Activated CD4-positive, alpha-beta T cell treated with anti-CD3 and anti-CD28 coated beads, Interleukin-2, amount 50 U/mL, for 16 hours (primary cell): ENCODE measurements at places on chromosomes 11 and 22.

- no peak for DNase-seq
These were observed 30.2 kb upstream of the SCN3B start for GRCh38 chr11:123684601-123685000.

- DNase-seq: no peak
These were observed 78.9 kb downstream of the C11orf58 start for GRCh38 chr11:16817351-16817750.

DNA sequence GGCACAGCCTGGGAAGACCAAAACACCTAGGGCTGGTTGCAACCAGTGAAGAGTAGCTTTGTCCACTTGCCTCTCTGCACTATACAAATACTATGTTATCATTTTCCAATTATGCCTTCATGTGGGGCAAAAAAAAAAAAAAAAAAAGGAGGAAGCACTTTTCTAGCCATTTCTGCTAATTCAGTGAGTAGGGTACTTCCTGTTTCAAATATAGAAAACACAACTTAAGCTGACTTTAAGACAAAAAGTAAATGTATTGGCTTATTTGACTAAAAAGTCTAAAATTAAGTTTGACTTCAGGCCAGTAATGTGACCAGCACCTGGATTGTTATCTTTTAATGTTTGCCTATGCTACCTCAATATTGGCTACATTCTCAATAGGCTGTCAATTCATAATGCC lies 15.3 kb downstream of the CCDC73 start:
- no peak for DNase-seq

DNA sequence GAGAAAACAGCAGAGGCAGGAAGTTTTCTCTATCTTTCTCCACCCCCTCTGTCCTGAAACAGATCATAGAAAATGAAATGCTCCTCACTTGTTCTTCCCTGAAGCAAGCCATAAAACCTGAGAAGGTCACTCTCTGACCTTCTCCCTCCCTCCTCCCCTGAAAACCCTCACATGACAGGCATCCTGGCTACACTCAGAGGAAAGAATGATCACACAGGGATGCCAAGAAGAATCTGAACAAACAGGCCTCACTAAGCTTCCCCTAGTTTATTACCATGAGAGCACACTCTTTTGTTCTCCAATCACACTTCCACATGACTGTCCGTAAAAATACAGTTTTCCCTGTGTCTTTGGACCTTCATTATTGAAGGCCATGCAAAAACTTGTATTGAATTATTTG lies 300.1 kb downstream of the BUD13 start:
- no peak for DNase-seq
